ENCODE measurements at places on chromosomes 3 and 15. TPM values are rescaled to one million over a fixed set of nuclear protein-coding genes. Genes with fewer than 3 reads are reported as not detected.

GRCh38 chr15:92645051-92645631 is 10.4 kb downstream of the FAM174B start:
- no peak for DNase-seq

DNA sequence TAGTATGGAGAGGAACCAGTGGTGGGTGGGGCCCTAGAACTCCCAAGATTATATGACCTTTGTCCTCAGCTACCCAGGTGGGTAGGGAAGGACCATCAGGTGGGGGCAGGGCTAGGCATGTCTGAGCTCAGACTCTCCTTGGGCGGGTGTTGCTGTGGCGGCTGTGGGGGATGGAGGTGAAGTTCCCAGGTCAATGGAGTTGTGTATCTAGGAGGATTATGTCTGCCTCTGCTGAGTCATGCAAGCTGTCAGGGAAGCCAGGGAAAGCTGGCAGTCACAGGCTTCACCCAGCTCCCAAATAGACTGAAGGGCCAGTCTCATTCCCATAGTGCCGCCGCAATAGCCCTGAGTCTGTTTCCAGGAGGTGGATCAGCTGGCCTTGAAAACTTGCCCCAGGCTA is 139.7 kb upstream of the CFAP20DC start:
- DNase-seq = no peak

DNA sequence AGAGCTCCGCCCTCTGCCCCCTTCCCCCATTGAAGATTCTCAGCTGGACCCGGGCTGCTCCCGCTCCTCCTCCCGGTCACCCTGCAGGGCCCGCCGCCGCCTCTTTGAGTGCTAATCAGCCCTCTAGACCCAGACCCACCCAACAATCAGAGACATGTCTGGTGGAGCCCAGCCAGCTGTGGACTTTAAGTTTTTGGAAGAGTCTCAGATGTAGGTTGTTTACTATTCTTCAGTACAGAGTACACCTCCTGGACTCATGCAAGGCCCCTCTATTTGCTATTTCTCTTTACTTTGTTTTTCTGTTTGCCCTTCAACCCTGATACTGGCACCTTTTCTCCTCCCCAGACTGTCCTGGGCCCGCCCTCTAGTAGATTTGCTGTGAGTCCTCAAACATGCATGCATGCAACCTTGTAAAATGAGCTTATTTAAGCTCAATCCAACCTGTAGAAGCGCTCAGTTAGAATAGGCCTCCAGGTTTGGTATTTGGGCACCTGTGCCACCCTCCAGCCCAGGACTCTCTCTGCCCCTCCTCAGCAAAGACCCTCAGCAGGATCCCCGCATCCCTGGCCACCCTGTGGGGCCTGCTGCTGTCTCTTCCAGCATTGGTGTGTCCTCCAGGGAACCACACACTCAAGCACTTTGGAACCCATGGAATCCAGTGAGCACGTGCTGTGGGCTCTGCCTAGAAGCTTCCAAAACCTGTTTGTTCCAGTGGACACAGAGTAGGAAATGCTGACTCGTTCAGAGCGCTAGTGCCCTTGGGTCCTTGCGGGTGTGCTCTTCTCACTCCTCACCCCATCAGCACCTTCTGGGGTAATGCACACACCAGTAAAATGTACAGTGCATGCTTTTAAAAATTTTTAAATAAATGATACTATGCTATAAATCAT is 4.6 kb downstream of the PRR23E start:
- no peak for DNase-seq

C3orf38 gene
- 15.6 TPM for total RNA-seq

DNA sequence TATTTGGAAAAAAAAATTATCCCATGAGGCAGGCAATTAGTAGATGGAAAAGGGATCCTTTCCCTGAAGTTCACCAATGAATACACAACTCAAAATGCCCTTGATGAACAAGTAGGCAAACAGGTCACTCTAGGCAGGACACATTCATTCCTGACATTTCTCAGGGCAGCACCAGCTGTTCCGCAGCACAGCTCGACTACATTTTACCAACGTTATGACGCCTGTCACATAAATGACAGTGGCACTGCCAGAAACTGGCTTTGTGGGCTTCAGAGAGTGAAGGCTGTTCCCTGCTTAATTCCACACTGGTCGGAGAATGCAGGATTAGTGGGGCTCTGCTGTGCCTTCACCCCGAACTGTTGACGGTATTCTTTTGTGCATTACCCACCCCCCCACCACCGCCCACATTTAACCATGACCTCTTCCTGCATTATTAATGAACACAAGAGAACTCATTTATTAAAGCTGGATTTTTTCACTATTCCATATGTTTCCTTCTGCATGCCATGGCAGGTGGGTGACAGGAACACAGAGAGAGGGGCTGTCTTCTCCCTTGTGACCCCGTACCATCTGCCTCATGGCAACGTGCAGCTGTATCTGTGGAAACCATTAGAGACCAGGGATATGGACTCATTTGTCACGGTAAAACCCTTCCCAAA is 197.6 kb downstream of the PDZRN3 start:
- no peak for DNase-seq

GRCh38 chr3:126019683-126020082 is 50.7 kb downstream of the ROPN1B start:
- no peak for DNase-seq

SPSB4 gene
- total RNA-seq = 4.9 TPM

PRR20G gene
- total RNA-seq = not detected

- no peak for DNase-seq
Observed at GRCh38 chr3:160038862-160039562, 50.4 kb downstream of the IL12A start.

DNA sequence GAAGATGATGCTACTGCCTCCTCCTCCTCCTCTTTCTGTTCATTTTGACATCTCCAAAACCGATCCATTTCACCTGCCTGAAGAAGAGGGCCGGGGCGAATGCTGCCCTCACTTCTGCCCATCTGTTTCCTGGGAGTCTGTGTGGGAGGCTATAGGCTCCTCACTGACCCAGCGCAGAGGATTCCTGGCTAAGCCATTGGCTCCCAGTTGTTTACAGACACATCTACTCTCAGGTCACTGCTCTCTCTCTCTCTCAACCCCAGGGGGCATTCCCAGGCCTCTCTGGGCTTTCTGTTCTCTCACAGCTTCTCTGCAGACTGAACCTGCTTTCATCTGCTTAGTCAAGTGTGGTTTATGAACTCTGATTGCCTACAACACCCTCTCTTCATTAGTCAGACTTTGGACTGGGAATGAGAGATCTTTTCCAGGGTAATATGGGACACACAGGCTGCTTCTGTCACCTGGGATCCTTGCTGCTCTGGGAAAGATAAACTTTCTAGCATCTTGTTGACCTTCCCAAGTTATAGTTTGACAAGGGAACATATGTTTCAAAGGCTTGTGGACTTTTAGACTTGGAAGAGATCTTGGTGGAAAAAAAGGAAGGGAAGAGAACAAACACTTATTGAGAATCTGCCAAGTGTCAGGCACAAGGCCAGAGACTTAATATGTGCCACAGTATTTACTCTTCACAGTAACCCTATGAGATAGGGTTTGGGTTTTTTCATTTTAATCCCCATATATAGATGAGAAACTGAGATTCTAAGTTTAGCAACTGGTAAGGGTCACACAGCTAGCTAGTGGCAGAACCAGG is 30.2 kb upstream of the USP3 start:
- peak; percentile 61 for DNase-seq

HHLA2 gene
- not detected for total RNA-seq

GRCh38 chr15:67241132-67241855 is 13.2 kb downstream of the AAGAB start:
- DNase-seq = no peak

- DNase-seq = no peak
Observed at GRCh38 chr15:81225161-81225671, 28.5 kb downstream of the IL16 start.

TTLL13 gene
- total RNA-seq = 0.16 TPM

DNA sequence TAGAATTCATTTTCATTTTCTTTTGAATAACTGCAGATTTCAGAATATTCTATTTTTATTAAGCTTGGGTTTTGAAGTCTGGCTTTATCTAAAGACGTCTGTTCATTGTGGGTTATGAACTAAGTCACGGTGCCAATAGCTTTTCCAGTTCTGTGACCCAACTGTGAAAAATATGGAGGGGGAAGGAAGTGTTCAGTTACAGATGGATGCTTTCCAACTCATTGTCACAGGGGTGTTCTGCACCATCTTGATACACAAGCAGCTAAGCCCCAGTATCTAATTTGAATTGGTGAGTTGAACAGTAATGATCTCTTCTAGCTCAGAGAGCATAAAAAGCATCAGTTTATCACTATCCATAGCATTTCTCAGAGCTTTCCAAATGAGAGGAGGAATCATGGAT is 710.6 kb downstream of the EDEM1 start:
- DNase-seq = no peak

GRCh38 chr3:150920236-150920635 is 15.0 kb upstream of the MINDY4B start:
- no peak for DNase-seq

SEMA3F gene
- 10.0 TPM for total RNA-seq

DNA sequence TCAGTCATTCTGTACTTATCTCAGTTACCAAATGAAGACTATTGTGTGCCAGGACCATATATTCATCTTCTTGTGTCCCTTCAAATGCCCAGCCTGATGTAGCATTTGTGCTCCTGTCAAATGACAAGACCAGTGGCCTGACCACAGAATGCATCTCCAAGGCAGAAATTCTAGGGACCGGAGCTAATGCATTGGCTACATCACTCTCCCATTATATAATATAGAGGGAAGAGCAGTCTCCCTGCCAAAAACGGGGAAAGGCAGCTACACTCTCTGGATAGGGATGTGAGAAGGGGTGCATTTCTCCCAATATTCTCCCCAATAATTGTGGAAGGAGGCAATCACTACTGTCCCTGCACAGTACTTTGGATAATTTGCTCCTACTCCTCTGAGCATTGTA is 312.0 kb downstream of the EPHB1 start:
- no peak for DNase-seq

ZNF860 gene
- 0.16 TPM for total RNA-seq

- no peak for DNase-seq
Observed at GRCh38 chr15:99409097-99409473, 156.7 kb upstream of the MEF2A start.

DNA sequence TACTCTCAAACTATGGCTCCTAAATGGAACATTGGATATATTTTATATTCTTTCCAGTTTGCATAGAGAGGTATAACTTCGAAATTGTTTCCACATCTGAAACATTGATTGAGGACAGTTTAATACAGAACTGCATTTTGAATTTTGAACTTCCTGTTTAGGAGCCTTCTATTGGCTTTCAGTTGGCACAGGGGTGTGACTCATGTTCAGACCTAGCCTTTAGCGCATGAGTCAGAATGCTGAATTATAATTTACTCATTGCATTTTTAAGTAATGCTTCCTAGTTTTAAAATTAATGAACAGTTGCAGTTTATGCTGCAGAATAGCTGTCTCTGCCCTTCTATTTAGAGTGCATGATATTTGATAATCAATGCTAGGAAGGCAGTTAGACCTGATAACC is 751.7 kb downstream of the CADM2 start:
- no peak for DNase-seq

GRCh38 chr15:90594301-90594738 is 64.6 kb downstream of the CRTC3 start:
- peak; percentile 92 for DNase-seq

PLA1A gene
- total RNA-seq = 2.0 TPM

DNA sequence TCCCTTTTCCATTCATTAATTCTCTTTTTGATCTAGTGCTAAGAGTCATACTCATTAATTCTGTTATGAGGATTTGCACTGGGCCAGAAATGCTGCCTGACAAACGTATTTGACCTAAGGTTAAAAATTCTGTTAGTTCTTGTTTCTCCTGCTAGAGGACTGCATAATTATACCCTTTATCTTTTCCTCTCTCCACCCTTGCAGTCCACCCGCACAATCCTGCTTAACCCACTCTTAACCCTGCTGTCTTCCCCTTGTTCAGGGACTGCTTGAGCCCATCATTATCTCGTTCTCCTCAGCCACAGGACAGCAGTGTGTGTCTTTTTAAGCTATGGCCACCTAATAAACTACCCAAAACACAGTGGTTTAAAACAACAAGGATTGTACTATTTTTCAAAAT is 31.1 kb upstream of the DYNC1LI1 start:
- no peak for DNase-seq

DNA sequence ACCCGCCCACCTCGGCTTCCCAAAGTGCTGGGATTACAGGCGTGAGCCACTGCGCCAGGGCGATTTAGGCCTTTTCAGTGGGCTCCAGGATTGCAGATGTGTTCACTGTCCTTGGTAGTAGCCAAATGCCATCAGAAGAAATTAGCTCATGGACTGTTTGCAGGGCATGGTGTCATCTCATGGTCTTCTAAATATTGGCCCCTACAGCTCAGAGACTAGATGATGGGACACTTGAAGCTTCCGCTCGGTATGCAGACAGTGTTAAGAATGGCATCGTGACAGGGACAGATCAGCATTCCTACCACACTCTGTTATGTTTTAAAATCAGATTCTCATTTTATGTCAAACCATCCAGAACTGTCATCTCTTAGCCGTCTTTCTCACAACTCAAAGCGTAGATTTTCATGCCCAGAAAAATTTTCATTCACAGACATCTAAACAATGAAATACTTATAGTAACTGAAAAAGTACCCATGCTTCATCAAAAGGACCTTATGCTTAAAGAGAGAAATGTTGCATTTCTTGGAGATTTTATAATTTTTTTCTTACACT is 24.9 kb downstream of the SLCO3A1 start:
- DNase-seq = no peak

SLC6A11 gene
- total RNA-seq = not detected

DNA sequence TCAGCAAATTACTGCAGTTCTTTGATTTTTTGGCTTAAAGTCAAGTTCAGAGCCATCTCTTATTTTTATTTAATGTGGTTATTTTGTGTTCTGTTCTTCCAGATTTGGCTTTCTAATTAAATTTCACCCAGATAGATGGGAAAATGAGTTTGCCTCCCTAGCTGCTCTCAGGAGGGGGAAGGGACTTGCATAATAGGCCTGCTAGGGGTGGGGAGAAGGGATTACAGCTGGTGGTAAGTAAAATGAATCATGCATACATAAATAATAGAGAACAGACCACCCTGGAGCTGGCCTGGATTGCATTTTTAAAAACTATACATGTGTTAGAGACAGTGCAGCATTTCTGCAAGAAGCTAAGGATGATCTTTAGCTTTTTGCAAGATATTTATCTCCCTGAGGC is 3.9 kb upstream of the PXYLP1 start:
- no peak for DNase-seq

DNA sequence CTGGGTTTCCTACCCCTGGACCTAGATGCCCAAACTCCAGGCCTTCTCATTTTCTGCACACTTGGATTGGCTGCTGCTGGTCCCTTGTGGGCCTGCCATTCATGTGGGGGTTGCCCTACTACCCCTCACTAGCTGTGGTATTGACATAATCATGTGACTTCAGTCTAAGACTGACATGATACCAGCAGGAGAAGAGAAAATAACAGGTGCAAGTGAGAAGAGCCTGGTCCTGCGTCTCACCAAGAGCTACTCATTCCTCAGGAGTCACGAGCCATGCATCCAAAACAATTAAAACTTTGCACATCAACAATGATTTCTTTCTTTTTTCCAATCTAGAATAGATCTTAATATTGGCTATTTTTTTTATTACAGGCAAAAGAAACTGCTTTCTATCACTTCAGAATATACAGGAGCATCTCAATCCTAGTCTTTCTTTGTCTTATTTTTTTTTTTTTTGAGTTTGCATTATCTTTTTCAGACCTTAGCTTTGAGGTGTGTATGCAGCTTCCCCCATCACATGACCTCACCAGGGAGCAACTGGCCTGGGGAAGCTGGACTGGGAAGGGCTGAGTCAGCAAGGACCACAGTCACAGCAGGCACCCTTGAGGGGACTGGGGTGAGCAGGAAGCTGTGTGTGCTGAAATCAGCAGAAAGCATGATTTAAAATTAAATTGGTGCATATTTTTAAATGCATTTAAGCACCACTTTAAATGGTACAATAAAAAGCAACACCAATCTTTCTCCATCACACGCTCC is 27.6 kb downstream of the SLC9A9 start:
- no peak for DNase-seq

NPAP1 gene
- not detected for total RNA-seq
